Aorta (tissue), 5 donors: ENCODE measurements at places on chromosomes 1 and 21. TPM values are rescaled to one million over a fixed set of nuclear protein-coding genes. Genes with fewer than 3 reads are reported as not detected.

- no peaks in the 10 kb centered on the region for H3K27me3 ChIP-seq
- no peaks in the 10 kb centered on the region for H3K36me3 ChIP-seq
- no peak for DNase-seq
- no peak overlapping the region for H3K4me3 ChIP-seq
- H3K4me1 ChIP-seq, result no peaks in the 10 kb centered on the region
Measured at GRCh38 chr1:215825056-215825455, 258.0 kb downstream of the KCTD3 start.

DNA sequence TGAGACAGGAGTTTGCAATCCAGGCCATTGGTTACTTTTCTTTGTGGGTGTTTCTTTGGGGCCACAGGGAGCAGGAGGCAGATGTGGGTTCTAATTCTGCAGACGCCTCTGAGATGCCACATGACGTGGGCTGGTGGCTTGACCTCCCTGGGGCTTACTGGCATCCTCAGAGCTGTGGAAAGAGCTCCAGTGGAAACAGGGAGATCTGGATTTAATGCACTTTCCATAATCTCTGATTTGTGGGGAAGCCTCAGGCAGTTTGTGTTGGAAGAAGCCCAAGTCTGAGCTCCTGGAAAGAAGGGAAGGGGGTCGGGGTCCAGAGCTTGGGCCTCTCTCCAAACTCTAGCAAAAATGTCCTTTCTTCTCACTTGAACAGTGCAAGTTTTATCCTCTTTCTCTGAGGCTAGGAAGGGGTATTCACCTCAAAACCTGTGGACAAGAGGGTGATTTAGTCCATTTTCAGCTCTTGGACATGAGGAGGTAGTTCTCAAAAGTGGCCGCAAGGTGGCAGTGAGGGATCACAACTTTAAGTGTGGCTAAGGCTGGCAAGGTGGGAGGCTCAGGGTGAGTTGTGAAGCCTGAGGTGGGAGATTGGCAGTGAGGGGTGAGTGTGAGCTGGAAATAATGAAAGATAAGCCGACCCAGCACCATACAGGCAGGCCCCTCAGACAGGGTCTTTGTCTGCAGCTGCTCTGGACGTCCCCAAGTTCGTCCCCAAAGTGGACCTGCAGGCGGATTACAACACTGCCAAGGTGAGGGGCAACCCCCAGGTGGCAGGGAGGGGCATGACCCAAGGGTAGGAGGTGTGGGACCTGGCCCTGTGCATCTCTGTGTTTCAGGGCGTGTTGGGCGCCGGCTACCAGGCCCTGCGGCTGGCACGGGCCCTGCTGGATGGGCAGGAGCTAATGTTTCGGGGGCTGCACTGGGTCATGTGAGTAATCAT is 9.2 kb downstream of the IKBKE start:
- no peak overlapping the region for H3K27ac ChIP-seq
- no peak overlapping the region for H3K4me3 ChIP-seq
- peak; percentile 71 for DNase-seq

DNA sequence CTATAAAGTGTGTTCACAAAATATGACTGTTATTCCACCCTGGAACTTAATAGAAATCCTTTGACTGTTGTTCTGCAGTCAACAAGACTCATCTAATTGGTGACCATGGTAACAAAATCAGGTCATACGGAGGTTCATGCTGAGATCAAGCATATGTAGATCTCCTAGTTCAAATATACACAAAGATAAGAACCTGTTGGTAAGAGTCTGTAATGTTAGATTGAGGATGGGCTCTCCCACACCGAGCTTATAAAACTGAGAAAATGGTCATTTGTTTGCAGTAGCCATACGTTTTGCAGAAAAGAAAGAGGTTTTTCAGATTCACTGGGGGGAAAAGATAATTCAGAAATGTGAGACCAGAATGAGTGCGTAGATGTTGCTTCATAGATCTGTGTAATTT is 468.1 kb downstream of the RPS6KC1 start:
- no peaks in the 10 kb centered on the region for H3K36me3 ChIP-seq
- no peak overlapping the region for H3K4me3 ChIP-seq
- no peak overlapping the region for H3K27ac ChIP-seq

DNA sequence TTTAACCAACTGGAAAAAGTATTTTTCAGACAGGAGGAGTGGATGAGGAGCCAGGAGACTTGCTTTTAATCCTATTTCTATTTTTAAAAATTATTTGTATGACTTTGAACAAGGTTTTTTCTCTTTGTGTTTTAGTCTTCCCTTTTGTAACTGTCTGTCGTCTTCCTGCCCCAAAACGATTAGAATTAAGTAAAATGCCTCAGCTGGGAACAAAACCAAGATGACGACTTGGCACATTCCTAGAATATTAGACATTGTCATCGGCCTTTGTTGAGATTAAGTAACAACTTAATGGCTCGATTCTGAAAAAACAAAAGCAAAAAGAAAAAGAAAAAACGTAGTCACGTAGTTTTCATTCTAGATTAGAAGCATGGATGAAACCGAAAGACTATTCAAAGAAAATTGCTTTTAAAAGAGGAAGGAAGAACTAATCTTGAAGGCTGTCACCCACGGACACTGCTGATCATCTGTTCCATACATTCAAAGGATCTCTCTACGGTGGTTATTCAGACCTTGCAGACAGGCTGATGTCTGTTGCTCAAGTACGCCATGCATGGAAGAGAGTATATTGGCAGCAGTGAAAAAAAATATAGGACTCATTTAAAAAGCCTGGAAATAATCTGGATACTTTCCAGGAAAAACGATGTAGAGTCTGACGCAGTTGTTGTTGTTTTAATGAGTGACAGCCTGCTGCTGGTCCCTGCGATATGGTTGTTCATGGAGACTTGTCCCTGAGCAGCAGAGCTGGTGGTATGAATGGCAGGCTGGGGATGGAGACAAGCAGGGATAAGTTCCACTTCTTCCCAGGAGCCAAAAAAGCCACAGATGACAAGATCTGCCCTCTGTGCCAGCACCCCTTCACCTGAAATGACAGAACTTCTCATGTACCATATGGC is 16.8 kb downstream of the GNG4 start:
- no peaks in the 10 kb centered on the region for H3K27me3 ChIP-seq
- no peaks in the 10 kb centered on the region for H3K36me3 ChIP-seq

- no peak overlapping the region for H3K4me3 ChIP-seq
- H3K4me1 ChIP-seq, result no peaks in the 10 kb centered on the region
- no peaks in the 10 kb centered on the region for H3K36me3 ChIP-seq
Measured at GRCh38 chr1:238660849-238661248, 725.5 kb upstream of the CHRM3 start.

DNA sequence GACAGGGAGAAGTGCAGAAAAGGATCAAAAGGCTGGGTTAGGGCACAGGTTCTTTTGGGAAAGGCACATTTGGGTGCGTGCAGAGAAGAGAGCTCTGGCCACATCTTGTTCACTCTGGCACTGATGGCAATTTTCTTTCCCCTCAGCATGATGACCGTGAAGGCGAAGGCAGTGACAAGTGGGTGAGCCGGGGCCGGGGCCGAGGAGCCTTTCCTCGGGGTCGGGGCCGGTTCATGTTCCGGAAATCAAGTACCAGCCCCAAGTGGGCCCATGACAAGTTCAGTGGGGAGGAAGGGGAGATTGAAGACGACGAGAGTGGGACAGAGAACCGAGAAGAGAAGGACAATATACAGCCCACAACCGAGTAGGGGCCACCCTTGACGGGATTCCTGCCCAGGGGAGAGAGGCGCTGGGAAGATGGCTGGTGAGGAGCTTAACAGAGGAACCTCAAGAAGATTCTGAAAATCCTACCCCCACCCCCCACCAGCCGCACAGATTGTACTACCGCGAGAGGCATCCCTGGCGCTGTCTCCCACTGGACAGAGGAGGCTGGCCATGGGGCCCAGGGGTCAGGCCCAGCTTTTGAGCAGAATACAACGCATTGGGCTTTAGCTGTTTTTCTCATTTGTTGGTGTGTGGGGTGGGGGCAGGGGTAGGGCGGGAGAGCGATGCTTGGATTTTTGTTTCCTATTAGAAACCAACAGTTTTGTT is 2.4 kb upstream of the SH3D21 start:
- peaks cover 12% of the 10 kb centered on the region for H3K36me3 ChIP-seq
- no peak overlapping the region for H3K4me3 ChIP-seq

The TCHHL1 gene
- not detected for total RNA-seq

The PFDN2 gene
- 36.4 TPM for total RNA-seq

The SLFNL1 gene
- 0.69 TPM for total RNA-seq
